Fibroblast of skin of back (primary cell): ENCODE measurements at places on chromosomes 4 and X.

DNA sequence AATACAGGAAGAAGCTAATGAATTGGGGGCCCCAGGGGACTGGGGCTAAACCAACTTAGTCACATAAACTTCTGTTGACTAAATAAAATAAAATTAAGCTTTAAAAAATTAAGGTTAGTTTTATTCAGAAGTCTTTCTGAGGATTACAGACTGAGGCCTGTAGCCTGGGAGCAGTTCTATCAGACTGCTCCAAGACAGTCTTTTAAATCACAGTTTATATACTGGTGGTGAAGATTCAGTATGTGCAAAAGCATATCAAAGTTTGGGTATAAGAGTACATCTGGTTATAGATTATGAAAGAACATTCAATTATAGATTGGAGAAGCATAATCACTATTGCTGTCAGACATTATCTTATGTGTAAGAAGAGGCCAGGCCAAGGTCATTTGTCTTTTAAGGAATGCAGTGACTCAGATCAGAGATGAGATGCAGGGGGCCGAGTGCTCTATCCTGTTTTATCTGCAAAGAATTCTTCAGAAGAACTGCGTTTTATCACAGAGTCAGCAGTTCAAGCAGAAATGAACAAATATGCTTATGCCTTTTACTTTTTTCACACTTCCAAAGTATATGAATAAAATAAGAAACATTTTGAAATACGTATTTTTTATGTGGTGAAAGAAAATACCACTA, 109.4 kb downstream of the PDHA2 start:
- DNase-seq, result peak; percentile 24

DNA sequence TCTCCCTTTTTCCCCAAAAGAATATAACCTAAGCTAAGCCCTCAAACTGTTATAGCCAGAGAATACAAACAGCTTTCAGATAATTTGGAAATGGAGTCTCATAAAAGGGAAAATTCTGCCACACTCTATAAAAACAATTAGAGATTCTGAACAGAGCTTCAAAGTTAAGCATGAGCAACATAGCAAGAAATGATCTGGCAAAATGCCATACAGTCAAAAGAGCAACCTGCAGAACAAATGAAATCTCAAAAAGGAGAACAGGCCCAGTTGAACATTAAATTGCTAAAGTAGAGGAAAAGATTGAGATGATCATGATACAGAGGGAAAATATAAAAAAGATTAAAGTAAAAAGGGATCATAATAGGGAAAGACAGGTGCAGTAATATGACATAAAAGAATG, 250.5 kb downstream of the TLL1 start:
- DNase-seq, result no peak

- peak; percentile 49 for DNase-seq
Measured at GRCh38 chr4:44629280-44629866, 22.1 kb downstream of the YIPF7 start.

DNA sequence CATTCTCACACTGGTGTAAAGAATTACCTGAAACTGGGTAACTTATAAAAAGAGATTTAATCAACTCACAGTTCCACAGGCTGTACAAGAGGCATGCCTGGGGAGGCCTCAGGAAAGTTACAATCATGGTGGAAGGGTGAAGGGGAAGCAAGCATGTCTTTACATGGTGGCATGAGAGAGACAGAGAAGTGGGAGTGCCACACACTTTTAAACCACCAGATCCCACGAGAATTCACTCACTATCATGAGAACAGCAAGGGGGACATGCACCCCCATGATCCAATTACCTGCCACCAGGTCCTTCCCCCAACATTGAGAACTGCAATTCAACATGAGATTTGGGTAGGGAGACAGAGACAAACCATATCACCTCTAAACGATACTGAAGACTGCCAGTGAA, 23.0 kb downstream of the EPGN start:
- no peak for DNase-seq

GRCh38 chr4:110183643-110184042, 14.8 kb downstream of the ELOVL6 start:
- DNase-seq, result no peak

GRCh38 chrX:116379854-116380253, 56.6 kb upstream of the SLC6A14 start:
- peak; percentile 14 for DNase-seq

DNA sequence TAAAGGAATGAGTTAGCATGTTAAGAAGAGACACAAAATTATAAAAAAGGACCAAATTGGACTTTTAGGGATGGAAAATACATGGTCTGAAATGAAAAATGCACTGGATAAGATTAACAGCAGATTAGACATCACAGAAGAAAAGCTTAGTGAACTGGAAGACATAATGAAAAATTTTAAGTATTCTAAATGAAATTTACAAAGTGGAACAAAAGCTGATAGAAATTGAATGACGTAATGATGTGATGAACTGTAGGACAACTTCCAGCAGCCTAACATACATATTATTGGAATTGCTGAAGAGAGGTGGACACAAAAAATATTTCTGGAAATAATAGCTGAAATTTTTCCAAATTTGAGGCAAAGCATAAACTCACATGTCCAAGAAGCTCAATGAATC, 39.6 kb upstream of the GPR173 start:
- no peak for DNase-seq

DNA sequence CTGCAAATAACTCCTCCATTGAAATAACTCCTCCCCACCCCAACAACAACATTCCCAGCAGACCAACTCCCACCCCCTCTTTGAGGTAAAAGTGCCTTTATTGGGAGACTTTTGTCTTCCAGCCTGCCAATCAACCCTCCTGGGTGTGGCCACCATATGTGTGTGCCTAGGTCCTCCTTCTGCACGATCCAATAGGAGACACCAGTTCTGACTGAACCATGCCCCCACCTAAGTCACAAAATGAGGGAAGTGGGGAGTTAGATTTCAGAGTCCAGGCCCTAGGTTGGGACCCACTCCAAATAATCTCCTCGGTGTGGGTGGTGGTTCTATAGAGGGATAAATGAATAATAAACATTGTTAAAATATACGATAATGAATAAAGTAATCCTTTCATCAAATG, 3.0 kb downstream of the PLP2 start:
- DNase-seq, result no peak

- DNase-seq, result no peak
Measured at GRCh38 chr4:106343865-106344646, 24.5 kb downstream of the GIMD1 start.

DNA sequence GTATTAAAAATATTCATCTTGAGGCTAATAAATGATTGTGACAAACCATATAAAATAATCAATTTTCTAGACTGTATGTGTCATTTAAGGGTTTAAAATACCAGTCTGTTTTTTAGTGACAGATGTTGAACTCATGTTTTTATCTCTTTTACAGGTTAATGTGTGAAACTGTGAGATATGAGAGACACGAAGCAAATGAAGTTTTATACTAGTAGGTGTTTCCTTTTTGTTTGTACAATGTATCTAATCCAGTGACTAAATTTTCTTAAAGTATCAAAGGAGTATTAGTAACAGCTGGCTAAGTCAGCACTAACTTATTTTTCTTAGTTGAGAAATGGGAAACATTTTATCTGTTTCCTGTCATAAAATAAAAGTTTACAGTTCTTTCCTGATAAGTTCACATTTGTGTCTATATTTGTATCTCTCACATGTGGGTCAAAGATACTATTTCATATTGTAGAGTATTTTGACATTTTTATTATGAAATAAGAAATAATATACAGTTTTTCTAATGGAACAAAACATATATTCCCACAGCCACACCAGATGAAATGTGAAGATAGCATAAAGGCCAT, 90.3 kb downstream of the RAPGEF2 start:
- no peak for DNase-seq

GRCh38 chrX:75748431-75748830, 36.6 kb downstream of the MAGEE2 start:
- no peak for DNase-seq

GRCh38 chrX:149462849-149463248, 42.3 kb downstream of the IDS start:
- peak; percentile 57 for DNase-seq

DNA sequence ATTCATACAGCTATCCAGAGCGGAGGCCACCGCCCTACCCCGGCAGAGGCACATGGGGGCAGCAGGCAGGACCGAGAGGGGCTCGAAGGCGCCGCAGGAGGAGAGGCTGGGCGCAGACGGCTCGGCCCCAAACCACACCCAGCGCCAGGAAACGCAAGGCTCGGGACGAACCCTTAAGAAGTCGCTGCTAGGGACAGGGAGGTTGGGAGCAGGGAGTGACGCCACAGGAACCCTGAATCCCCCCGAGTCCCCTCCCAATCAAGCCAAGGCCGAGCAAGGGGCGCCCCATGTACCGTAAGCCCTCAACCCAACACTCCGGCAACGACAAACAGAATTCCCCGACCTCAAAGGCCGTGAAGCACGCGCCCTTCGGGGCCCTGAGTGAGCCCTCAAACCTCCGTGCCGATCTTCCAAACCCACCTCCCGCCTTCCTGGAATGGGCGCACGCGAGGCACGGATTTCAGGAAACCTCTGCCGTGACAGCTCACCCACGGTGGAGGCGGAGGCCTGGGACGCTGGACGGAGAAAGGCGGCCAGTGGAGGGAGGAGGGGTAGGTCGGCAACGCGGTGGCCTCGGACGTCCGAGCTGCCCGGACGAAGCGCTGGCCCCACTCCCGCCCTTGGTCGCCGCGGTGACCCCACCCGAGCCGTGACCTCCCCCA, 1.8 kb downstream of the ZFYVE28 start:
- DNase-seq, result no peak

DNA sequence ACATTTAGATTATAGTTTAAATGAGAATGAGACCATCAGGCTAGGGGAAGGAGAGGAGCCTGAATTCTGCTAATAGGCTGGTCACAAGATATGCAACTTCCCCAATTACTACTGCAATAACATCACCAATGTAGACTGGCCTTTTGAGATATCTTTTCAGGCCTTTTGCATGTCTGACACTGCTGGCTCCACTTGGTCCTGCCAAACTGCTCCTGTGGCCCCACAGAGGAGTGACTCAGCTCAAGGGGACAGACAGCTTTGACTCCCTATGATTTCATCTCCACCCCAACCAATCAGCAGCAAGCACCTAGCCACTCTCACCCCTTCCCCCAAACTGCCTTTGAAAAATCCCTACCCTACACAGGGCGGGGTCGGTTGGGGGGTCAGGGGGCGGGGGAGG, 22.8 kb downstream of the GPRIN3 start:
- no peak for DNase-seq

GRCh38 chr4:26785810-26786209, 74.8 kb upstream of the STIM2 start:
- DNase-seq, result no peak

DNA sequence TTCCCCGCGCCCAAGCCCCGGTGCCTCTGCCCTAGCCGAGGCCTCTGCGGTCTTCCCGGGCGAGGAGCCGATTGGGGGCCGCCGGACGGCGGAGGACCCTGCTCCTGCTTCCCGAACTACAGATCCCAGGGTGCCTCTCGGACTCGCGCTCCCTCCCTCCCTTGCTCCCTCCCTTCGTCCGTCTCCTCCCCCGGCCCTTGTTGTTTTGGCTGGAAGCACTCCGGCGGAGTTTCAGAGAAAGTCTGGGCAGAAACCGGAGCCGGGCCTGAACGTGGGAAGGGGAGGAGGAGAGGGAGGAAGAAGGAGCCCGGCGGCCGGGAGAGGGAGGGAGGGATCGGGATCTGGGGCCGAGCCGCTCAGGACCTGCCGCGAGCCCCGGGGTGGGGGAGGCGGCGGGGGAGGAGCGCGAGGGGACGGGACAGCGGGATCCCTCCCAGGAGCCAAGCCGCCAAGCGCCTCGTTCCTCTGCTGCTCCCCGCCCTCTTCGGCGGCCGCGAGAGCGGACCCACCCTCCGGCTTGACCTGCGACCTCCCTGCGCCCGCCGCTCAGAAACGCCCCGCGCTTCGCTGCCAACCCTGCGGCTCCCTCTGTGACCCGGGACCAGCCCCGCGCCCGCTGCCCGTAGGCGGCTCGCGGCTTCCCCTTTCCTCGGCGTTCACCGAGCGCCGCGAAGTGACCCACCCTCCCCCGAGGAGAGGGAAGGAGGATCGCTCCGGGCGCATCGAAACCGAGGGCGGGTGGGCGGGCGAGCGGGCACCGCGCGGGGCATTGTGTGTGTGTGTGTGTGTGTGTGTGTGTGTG, 496 bp upstream of the GAB1 start:
- peak; percentile 93 for DNase-seq

- no peak for DNase-seq
Measured at GRCh38 chr4:1658581-1658980, 25.5 kb downstream of the FAM53A start.

- peak; percentile 89 for DNase-seq
Measured at GRCh38 chr4:108850219-108850649, 87.4 kb upstream of the ETNPPL start.

DNA sequence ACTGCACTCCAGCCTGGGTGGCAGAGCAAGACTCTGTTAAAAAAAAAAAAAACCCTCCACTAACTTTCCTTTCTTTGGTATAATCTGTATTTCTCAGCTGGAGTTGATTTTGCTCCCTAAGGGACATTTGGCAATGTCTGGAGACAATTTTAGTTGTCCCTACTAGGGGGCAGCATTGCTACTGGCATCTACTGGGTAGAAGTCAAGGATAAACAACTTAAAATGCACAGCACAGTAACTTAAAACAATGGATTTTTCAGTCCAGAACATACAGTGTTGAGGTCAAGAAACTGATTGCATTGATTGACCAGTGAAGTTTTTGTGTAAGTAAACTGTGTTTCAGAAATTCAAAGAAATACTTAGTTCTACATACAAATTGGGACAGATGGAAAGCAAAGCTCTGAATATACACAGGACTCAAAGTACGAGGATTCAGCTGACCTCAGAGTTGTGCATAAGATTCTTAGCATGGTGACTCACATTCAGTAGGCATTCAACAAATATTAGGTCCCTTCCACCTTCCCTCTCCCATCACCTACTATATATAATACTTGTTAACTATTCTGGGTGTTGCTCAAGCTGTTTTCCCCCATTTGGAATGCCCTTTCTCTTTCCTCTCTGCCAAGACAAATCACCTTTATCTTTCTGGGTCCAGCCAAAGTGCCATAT, 8.8 kb downstream of the DDX53 start:
- DNase-seq, result peak; percentile 43

GRCh38 chr4:36172656-36173055, 71.7 kb downstream of the ARAP2 start:
- no peak for DNase-seq

- no peak for DNase-seq
Measured at GRCh38 chr4:189029976-189030504, 890.8 kb downstream of the TRIML1 start.

- DNase-seq, result no peak
Measured at GRCh38 chr4:106305435-106306055, 10.5 kb downstream of the TBCK start.

DNA sequence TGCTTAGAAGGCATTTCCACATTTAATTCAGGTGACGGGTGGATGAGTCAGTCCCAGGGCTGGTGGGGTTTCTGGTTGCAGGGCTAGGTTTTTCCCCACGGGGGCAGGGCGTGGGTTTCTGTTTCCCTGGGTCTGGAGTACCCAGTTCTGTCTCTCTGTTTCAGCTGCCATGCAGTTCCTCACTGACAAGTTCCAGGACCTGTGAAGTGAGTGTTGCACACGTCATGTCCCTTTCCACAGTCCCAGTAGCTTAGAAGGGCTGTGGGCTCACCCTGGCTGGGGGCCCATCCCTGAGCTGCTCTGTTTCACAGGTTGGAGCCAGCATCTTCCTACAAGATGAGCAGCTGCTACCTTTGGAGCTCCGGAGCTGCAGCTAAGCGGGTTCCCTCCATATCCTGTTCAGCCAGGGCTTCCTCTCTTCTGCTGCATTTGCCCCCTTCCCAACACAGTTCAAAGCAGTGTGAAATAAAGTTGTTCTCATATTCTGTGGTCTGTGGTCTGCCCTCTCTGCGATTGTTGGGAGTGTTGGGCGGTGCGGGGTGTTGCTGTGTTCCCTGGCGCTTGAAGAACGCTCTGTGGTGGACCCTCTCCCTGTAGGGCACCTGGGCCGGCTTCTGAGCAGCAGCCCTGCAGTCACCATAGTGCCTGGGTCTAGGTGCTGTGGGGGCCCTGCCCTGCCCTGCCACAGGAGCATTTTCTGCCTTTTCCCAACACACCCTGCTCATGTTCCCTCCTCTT, 3.9 kb downstream of the LOC101059915 start:
- DNase-seq, result no peak
